ENCODE measurements at places on chromosomes 1 and 21. TPM values are rescaled to one million over a fixed set of nuclear protein-coding genes. Genes with fewer than 3 reads are reported as not detected.

OR6K3 gene
- not detected for total RNA-seq

OR2T33 gene
- total RNA-seq: not detected

NPPB gene
- not detected for total RNA-seq

RIMS3 gene
- total RNA-seq: 1.4 TPM

GABPA gene
- total RNA-seq: 13.6 TPM

RWDD3 gene
- total RNA-seq: 10.5 TPM

CD52 gene
- total RNA-seq: not detected

NEK2 gene
- total RNA-seq: 31.1 TPM

ADORA1 gene
- total RNA-seq: 0.21 TPM

CCDC27 gene
- total RNA-seq: not detected

CFHR5 gene
- not detected for total RNA-seq

LCE1A gene
- total RNA-seq: 0.44 TPM

MRPL37 gene
- 116 TPM for total RNA-seq

HES4 gene
- 4.3 TPM for total RNA-seq

KCNJ15 gene
- total RNA-seq: 35.6 TPM

PCAT6 gene
- 0.67 TPM for total RNA-seq

Data from foreskin keratinocyte (primary cell).